ENCODE measurements at places on chromosomes 4 and X. TPM values are rescaled to one million over a fixed set of nuclear protein-coding genes. Genes with fewer than 3 reads are reported as not detected.

The RAB9B gene
- total RNA-seq, result 39.3 TPM

DNA sequence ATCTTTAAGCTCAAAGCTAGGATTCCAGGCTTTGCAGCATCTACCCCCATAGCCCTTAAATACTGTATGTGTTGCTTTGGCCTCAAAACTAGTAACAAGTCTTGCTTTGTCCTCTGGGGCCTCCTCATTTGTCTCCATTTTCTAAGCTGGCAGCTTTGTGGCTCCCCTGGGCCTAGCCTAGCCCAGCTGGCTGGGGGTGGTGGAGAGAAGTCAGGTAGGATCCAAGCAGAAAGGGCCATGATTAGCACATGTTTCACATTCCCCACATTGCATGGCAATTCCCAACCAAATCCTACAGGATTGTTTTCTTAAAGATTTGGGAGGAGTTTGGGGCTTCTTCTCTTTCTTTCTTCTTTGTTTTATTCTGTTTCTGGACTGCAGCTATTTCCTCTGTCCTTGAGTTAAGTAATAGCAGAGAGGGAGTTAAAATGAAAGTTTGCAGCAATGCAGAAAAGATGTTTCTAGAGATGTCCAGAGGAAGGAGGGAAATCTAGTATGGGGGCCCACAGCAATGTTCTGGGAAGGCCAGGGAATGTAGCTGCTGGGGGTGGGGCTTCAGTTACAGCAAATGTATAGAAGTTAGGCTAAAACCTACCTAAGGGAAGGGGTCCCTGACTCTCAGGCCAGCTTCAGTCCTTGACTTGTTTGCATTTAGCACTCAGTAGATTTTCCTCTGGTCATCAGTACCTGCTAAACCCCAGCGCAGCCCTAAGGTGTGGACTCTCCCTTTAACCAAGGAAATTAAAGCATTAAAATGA lies 92.1 kb downstream of the SHROOM4 start:
- H3K27ac ChIP-seq, result no peak overlapping the region
- no peak overlapping the region for H3K4me3 ChIP-seq
- no peaks in the 10 kb centered on the region for H3K36me3 ChIP-seq
- DNase-seq, result no peak
- no peaks in the 10 kb centered on the region for H3K27me3 ChIP-seq

DNA sequence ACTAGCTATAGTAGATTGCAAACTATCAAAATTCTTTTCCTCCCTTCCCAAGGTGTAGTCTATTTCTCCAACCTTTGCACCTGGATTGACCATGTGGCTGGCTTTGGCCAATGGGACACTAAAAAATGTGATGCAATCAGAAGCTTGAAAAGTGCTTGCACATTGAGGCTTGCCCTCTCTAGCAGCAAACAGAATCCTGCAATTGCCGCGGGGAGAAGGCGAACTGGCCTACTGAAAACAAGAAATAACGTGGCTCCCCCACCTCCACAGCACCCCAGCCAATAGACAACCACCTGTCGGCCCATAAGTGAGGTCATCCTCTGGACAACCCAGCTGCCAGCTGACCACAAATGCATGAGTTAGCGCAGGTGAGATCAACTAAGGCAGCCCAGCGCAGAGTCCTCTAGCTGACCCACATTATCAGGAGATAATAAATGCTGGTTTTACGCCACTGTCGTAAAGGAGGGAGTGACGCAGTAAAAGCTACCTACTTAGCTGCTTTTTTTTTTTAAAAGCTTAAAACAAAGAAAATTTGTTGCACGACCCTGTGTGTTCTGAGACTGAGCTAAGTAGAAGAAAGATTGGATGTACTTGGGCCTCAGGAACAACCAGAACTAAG lies 95.2 kb downstream of the GK start:
- H3K4me3 ChIP-seq, result no peak overlapping the region
- H3K4me1 ChIP-seq, result no peaks in the 10 kb centered on the region
- no peaks in the 10 kb centered on the region for H3K27me3 ChIP-seq
- no peak overlapping the region for H3K27ac ChIP-seq
- H3K36me3 ChIP-seq, result no peaks in the 10 kb centered on the region

DNA sequence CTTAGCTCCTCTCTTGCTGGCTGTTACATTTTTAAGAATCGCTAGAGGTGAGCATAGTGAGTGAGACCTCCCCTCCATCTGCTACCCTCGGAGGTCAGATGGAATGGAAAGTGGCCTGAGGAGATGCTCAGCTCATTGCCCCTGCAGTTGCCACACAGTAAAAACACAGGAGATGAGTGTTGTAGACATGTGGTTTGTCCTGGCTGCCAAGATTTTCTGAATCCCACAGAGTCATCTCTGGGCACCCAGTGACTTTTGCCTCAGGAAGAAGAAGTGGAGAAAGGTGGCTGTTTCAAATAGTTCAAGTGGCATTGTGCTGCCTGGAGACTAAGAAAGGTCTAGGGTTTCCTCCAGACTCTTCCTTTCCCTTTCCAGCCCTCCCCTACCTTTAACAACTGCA lies 271.0 kb downstream of the STK32B start:
- H3K27ac ChIP-seq, result no peak overlapping the region
- no peak for DNase-seq
- H3K36me3 ChIP-seq, result no peaks in the 10 kb centered on the region
- no peaks in the 10 kb centered on the region for H3K4me1 ChIP-seq

- H3K4me1 ChIP-seq, result no peaks in the 10 kb centered on the region
- no peaks in the 10 kb centered on the region for H3K27me3 ChIP-seq
- no peak overlapping the region for H3K4me3 ChIP-seq
- no peak for DNase-seq
- no peak overlapping the region for H3K27ac ChIP-seq
Observed at GRCh38 chrX:103017542-103017941, 46.4 kb downstream of the BEX1 start.

The DUSP21 gene
- total RNA-seq, result not detected

All from heart right ventricle (tissue), 16 donors.